Hepatocyte (in vitro differentiated cells): ENCODE measurements at places on chromosomes 13 and 19.

GRCh38 chr19:50654882-50655281, 5.6 kb downstream of the C19orf81 start:
- peak; percentile 52 for DNase-seq

DNA sequence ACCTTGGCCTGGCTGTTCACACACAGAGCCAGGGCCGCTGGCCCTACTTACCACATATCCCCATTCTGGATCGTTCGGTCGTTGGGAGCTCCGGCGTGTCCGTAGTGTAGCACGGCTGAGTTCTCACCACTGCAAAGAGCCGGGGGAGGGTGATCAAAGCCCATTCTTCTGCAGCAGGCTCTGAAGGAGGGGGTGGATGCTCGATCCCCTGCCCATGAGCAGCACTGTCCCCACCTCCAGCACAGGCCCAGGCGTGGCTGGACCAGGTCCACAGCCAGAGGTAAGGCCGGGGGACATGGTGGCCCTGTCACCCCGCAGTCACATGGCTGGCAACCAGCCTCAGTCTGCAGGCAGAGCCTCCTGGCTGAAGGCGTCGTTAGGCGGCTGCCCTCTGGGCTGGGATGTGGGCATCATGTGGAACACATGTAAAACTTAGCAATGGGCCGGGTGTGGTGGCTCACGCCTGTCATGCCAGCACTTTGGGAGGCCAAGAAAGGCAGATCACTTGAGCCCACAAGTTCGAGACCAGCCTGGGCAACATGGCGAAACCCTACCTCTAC, 38.2 kb downstream of the CEBPG start:
- DNase-seq = no peak

GRCh38 chr19:5156231-5156986, 184.2 kb downstream of the PTPRS start:
- no peak for DNase-seq

DNA sequence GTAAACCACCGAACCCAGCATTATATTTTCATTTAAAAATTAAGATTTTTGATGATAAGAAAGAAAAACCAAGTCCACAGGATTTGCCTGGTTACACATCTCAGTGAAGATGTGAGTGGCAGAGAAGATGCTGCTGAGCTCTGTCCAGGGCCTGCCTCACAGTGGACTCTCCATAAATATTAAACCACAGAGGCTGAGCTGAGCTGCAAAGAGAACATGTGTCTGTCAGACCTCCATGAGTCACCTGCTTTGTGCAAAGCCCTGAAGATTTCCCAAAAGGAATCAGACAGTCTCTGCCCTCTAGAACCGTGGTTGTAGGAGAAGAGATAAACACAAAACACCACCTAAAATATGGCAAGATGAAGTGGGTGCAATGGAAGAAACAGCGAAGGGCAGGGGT, 127.2 kb upstream of the TSC22D1 start:
- peak; percentile 23 for DNase-seq

- DNase-seq = no peak
Observed at GRCh38 chr19:15812060-15812722, 3.3 kb downstream of the OR10H1 start.

DNA sequence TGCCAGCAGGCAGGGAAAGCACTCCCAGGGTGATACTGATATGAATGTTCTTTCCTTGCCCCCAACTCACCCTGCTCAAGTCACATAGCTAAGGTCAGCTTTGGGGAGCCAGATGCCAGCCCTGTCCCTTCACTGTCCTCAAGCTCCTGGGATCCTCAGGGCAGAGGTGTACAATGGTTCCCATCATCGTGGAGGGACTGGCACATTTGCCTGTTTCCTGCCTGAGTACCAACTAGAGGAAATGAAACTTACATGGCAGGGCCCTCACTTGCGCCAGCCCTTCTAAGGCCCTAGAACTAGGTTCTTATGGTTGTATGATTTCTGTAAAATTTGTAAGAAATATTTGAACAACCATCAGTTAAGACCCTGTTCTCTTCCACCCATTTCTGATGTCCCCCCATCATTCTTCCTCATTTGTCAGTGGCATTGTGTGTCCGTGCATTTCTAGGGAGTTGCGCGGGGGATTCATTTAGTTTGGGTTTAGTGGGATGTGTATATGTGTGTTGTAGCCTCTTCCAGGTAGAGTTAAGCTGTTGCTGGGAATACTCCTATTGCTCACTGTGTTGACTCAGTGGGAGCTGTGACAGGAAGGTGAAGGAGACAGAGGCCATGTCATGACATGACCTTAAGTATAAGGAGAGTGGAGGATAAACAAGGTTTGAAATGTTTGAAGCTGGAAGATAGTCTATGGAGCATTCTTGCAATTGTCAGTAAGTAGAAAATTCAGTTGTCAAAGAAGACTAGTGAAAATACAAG, 41.3 kb upstream of the RCBTB2 start:
- DNase-seq = no peak

GRCh38 chr13:73065036-73065435, 6.2 kb downstream of the KLF5 start:
- no peak for DNase-seq

- DNase-seq = no peak
Observed at GRCh38 chr19:14427461-14427860, 5.6 kb upstream of the PKN1 start.
